ENCODE measurements at places on chromosomes 1 and 21. TPM values are rescaled to one million over a fixed set of nuclear protein-coding genes. Genes with fewer than 3 reads are reported as not detected.

Gene TRAF3IP3
- total RNA-seq: not detected

Gene C8B
- not detected for total RNA-seq

Gene CD1E
- total RNA-seq: not detected

Gene RPS6KA1
- 121 TPM for total RNA-seq

Gene SPATA21
- 0.07 TPM for total RNA-seq

Gene FGGY
- 19.2 TPM for total RNA-seq

Gene B4GALT3
- total RNA-seq: 105 TPM

Gene FCAMR
- not detected for total RNA-seq

Gene UBE2U
- total RNA-seq: not detected

Gene NEXN
- 0.90 TPM for total RNA-seq

Gene AXDND1
- 0.76 TPM for total RNA-seq

Gene VTCN1
- not detected for total RNA-seq

Gene SIPA1L2
- 45.6 TPM for total RNA-seq

Gene PLA2G4A
- total RNA-seq: 1.1 TPM

Gene FAM151A
- not detected for total RNA-seq

Gene TESK2
- total RNA-seq: 14.5 TPM

Gene AIRE
- 0.31 TPM for total RNA-seq

Gene CLDN19
- total RNA-seq: 12.2 TPM

Gene OR2G3
- not detected for total RNA-seq

Gene AMY1A
- not detected for total RNA-seq

Gene DIO1
- 0.41 TPM for total RNA-seq

Gene NBPF6
- not detected for total RNA-seq

Gene KRTAP11-1
- total RNA-seq: not detected

Gene TCP10L
- total RNA-seq: 3.1 TPM

Gene SOX13
- 94.4 TPM for total RNA-seq

Gene KLHDC9
- total RNA-seq: 21.9 TPM

Gene TMEM81
- total RNA-seq: 2.6 TPM

Gene PARP1
- 483 TPM for total RNA-seq

Gene ADAM30
- not detected for total RNA-seq

Gene NSUN4
- total RNA-seq: 10.4 TPM

Gene CR1L
- total RNA-seq: 0.48 TPM

Gene PRR9
- not detected for total RNA-seq

Gene CFAP45
- 1.6 TPM for total RNA-seq

Gene ZNF648
- total RNA-seq: 0.21 TPM

Gene FCER1A
- not detected for total RNA-seq

Gene NCMAP
- total RNA-seq: 0.11 TPM

Gene RHD
- 0.30 TPM for total RNA-seq

Gene SH3BGR
- total RNA-seq: 1.6 TPM

Gene ACKR1
- not detected for total RNA-seq

Gene ZNF687
- total RNA-seq: 81.3 TPM

Gene PRKAA2
- 3.2 TPM for total RNA-seq

Gene PSMG1
- total RNA-seq: 88.8 TPM

Gene LRRC3
- total RNA-seq: 3.8 TPM

Gene ARHGAP30
- total RNA-seq: not detected

Gene SPRR1A
- total RNA-seq: not detected

Gene LRRC40
- total RNA-seq: 79.5 TPM

Gene CYP2J2
- 0.52 TPM for total RNA-seq

Gene PLA2G2E
- total RNA-seq: not detected

Gene FASLG
- total RNA-seq: not detected

Gene RPE65
- total RNA-seq: not detected

Gene DSTYK
- total RNA-seq: 13.9 TPM

Gene OR2T11
- not detected for total RNA-seq

Gene GUCA2A
- not detected for total RNA-seq

Gene TNFRSF4
- 0.07 TPM for total RNA-seq

Gene RGS1
- 0.07 TPM for total RNA-seq

Gene DPT
- not detected for total RNA-seq

Gene HLX
- not detected for total RNA-seq

Gene SPATA1
- total RNA-seq: 1.8 TPM

Gene RGSL1
- total RNA-seq: not detected

Measured in H7 (cell line).